ENCODE measurements at places on chromosomes 16 and 17.

DNA sequence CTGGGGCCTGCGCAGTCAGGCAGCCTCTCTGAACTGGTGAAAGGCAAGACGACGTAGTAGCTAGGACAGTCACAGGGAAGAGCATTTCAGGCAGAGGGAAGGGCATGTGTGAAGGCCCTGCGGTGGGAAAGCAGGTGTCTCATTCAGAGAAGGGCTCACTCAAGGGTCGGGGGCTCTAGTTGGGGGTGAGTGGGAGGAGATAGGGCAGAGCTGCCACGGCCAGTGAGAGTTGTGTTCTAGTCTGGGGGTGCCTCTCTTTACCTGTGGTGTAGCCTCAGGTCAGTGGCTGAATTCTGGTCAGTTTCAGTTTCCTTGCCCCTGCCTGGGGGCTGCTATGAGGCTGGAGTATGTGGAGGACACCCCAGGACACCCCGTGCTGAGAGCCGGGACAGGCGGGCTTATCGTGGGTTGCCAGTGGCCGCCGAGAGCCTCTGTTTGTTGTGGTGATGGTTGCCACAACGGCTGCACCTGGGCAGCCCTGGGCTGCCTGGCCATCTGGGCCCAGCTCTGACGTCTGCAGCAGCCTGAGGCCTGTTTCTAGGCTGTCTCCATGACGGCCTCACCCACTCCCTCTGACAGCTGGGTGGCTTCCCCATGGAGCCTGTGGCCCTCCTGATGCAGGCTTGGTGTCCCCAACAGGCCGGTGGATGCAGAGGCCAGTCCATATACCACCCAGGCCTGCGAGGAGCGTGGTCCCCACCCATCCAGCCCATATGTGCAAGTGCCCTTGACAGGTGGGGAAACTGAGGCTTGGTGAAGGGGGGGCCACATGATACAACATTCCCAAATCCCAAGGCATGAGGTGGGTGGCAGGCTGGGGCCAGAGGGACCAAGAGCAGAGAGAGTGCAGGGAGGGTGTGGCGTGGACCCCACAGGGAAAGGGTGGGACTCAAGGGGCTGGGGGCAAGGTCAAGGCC, 10.8 kb downstream of the MAP2K3 start:
- no peak for DNase-seq

GRCh38 chr17:72373910-72374741, 253.3 kb downstream of the SOX9 start:
- no peak for DNase-seq

GRCh38 chr17:44557651-44558285, 484 bp downstream of the FZD2 start:
- DNase-seq: peak; percentile 14

GRCh38 chr16:30761427-30761927, 385 bp downstream of the CFAP119 start:
- DNase-seq: peak; percentile 34

- no peak for DNase-seq
Measured at GRCh38 chr16:5502467-5502869, 404.9 kb upstream of the EEF2KMT start.

DNA sequence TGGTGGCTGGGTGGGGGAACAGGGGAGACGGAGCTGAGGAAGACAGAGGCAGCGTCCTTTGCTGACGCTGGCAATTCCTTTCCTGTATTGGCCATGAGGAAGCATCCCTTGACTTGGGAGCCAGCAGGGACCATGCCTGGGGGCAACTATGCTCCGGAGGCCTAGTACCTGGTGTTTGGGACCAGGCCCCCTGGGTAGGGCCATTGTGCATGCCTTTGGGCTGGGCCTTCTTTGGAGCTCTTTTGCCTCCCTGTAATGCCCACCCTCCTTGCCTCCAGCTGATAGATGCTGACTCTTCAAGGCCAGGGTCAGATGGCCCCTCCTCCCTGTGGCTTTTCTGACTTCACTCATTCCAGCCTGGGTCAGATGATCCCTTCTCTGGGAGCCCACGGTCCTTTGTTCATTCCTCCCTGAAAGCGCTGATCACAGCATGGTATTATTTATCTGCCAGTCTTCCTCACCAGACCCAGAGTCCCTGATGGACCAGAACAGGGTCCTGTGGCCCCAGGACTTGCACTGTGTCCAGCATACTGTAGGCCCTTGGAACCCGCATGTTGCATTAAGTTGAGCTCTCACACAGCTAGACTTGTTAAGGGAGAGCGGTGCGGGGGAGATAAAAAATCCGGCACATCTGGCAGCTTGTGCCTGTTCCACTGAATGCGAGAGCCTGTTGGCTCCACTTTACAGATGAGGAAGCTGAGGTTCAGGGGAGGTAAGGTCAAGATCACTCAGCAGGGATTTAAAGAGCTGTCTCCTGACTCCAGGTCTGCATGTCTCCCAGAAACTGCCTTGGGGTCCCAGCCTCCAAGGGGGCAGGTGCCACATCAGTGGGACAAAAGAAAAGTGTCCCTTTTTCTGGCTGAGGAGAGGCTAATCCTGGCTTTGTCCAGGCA, 2.9 kb downstream of the STARD3 start:
- DNase-seq: no peak

GRCh38 chr16:82056550-82056896, 21.5 kb downstream of the HSD17B2 start:
- DNase-seq: no peak

- DNase-seq: no peak
Measured at GRCh38 chr17:65072660-65073071, 16.1 kb upstream of the GNA13 start.

- DNase-seq: no peak
Measured at GRCh38 chr16:19073863-19074262, 6.4 kb downstream of the COQ7 start.

- DNase-seq: no peak
Measured at GRCh38 chr17:16939208-16939576, 32.7 kb downstream of the TNFRSF13B start.

DNA sequence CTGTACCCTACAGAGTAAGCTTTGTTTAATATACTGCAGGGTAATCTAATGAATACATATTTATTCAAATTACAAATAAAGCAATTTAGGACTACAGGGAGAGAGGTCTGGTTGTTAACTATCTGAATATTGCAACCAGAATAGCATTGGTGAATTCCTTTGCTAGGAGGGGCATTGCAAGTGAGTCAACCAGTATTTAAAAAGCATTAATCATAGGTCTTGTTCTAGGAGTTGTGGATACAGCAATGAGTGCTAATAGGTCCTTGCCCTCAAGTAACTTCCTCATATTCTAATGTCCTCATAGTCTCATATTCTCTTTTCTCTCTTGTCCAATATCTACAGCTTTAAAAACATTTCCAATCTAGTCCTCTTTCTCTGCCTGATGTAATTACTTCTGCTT, 531.4 kb downstream of the CDH11 start:
- no peak for DNase-seq

GRCh38 chr16:22132801-22133200, 29.5 kb upstream of the SDR42E2 start:
- no peak for DNase-seq

DNA sequence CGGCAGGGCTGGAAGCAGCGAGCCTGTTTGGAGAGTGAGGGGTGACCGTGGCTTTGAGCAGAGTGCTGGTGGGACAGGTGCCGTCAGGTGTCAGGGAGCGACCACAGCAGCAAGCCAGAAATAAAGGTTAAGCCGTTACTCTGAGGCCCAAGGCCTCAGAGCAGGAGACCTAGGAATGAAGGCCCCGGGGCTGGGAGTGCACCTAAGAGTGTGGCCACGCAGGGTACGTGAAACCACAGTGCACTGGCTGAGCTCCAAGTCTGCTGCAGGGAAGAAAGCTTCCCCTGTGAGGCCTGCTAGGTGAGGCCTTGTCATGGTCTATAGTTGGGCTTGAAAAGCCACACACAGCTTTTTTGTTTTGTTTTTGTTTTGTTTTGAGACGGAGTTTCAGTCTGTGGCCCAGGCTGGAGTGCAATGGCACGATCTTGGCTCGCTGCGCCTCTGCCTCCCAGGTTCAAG, 8.7 kb downstream of the CLUAP1 start:
- peak; percentile 71 for DNase-seq

- no peak for DNase-seq
Measured at GRCh38 chr17:45984368-45984767, 14.7 kb upstream of the STH start.

DNA sequence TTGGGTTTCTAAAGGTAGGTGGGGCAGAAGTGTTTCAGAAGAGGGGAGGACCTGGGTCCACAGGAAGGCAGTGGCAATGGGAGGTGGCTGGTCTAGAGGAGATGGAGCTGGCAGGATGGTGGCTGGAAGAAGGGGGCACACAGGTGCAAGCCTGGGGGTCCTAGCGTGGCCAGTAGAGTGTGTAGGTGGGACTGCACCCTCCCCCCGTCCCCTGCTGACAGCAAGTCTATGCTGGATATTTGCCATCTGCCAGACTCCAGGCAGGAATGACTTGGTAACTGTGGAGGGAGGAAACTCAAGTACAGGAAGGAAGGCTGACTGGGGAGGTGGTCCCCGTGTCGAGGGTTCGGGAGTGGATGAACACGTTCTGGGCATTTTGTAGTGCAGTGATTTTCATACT, 8.6 kb downstream of the MED9 start:
- no peak for DNase-seq

DNA sequence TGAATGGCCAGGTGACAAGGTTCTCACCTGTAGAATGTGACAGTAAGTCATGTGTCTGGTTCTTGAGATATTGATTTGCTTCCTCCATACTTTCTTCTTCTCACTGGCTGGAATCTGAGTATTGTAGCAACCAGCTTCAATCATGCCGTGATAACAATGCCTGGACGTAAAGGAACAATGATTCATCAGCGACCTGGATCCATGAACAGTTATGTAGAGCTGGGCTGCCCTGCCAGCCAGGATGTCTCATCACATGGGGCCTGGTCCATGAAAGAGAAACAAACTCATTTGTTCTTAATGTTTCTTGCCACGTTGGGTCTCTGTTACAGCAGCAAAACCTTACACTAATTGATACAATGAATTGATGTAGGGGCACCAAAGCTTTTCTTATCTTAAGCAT, 627.2 kb downstream of the TOX3 start:
- no peak for DNase-seq

- DNase-seq: no peak
Measured at GRCh38 chr17:76568811-76569221, 16.8 kb downstream of the ST6GALNAC2 start.

All from CD4-positive, alpha-beta T cell treated with Interleukin-4 for 1 hour (primary cell).